ENCODE measurements at places on chromosomes 13 and 19.

DNA sequence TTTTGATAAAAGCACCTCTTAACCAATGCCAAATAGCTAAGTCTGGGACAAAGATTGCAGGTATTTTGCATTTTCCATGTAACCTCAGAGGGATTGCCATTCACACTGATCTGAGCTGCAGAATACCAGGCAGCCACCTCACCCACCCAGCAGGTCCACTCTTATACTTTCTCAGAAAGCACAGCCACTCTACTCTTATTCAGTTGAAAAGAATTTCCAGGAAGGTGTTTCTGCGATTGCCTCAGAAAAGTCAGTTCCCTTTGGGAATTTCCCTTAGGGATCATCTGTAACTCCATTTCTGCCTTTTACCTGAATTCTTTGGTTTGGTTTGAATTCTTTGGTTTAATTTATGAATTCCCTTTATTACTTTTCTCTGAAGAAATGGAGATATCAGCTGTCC lies 904 bp upstream of the ALOX5AP start:
- no peak for DNase-seq

GRCh38 chr19:29841559-29842367 lies 30.0 kb downstream of the CCNE1 start:
- no peak for DNase-seq

- no peak for DNase-seq
Measured at GRCh38 chr13:45482571-45483173, 17.9 kb downstream of the COG3 start.

DNA sequence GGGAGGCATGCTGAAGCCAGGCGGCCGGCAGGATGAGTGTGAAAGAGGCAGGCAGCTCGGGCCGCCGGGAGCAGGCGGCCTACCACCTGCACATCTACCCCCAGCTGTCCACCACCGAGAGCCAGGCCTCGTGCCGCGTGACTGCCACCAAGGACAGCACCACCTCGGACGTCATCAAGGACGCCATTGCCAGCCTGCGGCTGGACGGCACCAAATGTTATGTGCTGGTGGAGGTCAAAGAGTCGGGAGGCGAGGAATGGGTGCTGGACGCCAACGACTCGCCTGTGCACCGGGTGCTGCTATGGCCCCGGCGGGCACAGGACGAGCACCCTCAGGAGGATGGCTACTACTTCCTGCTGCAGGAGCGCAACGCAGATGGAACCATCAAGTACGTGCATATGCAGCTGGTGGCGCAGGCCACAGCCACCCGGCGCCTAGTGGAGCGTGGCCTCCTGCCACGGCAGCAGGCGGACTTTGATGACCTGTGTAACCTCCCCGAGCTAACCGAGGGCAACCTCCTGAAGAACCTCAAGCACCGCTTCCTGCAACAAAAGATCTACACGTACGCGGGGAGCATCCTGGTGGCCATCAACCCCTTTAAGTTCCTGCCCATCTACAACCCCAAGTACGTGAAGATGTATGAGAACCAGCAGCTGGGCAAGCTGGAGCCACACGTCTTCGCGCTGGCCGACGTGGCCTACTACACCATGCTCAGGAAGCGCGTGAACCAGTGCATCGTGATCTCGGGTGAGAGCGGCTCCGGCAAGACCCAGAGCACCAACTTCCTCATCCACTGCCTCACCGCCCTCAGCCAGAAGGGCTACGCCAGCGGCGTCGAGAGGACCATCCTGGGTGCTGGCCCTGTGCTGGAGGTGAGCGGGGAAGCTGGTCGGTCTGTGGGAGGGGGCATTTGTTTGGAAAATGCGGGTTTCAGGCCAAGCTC lies 26.4 kb downstream of the MYO9B start:
- no peak for DNase-seq

- DNase-seq = no peak
Measured at GRCh38 chr19:16764793-16765433, 45.3 kb downstream of the NWD1 start.

DNA sequence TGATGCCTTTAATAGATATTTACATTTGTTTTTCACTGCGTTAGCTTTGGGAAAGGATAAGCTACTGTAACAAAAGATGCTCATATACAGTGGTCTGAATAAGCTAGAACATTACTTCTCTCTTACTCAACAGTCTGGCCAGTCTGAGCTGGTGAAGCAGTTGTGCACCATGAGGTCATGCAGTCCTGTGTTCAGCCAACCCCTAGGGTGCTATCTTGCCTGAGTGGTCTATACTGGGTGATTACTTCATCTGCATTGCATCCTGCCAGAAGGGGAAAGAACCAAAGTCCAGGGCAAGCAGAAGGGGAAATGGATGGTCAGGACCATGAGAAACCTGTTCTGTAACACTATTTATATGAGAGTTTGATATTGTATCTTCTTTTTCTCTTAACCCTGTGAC lies 31.5 kb downstream of the ERCC5 start:
- no peak for DNase-seq

DNA sequence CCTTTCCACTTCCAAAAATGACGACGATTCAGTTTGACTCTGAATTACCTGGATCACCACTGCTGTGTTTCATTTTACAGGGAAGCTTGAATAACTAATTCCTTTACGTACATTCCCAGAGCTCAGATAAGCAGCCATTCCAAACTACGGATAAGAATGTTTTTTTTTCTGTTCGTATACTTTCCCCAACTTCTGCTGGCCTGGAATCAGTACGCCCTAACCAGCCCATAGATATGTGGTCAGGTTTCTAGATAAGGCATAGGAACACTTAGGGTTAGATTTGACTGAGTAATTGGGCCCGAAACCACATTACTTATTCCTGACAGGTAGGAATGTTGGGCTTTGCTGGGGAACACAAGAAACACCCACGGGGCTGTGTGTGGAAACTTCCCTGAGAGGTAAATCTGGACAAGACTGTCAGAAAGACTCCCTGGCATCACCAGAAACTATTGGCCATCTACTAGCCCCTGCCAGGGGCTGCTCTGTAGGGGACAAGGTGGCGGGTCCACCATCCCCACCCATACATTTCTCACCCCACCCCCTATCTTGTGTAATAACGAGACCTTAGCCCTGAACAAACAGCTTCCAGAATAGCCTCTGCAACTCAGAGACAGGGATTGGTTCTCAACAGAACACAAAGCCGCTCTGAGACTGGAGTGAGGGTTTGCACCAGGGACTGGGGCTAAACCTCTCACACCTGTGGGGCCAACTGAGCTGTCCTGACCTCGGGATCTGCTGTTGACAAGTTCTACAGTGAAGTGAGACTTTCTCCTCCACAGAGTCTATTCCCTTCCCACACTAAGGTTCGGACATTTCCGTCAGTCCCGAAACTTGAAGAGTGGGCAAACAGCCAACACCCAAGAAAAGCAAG lies 15.6 kb downstream of the RHPN2 start:
- DNase-seq = no peak
